Natural killer cell treated with Interleukin-12 subunit alpha and Interleukin-12 subunit beta and Interleukin-15 and Interleukin-18, amount 100 ng/mL, for 72 hours (primary cell): ENCODE measurements at places on chromosomes 11 and 22. TPM values are rescaled to one million over a fixed set of nuclear protein-coding genes. Genes with fewer than 3 reads are reported as not detected.

- no peak for DNase-seq
Measured at GRCh38 chr22:39269095-39269790, 24.5 kb upstream of the PDGFB start.

- DNase-seq = no peak
Measured at GRCh38 chr11:76147106-76147740, 59.1 kb downstream of the WNT11 start.

DNA sequence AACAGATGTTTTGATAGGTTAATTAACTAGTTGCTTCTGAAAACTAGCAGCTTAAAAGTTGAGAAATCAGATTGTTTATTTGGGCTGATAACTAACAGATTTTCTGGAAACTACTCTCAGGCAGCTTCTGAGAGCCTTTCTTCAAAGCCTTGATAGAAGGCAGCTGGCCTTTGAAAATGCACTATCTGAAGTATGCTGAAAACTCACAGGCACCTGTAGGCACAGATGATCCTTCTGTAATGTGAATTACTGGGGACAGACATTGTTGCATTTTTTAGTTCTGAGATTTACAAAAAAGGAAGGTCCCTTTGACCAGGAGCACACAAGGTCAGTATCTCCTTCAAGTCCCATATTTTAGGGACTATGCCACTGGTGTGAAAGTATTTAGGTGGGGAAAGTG lies 460.8 kb upstream of the CNTN5 start:
- no peak for DNase-seq

DNA sequence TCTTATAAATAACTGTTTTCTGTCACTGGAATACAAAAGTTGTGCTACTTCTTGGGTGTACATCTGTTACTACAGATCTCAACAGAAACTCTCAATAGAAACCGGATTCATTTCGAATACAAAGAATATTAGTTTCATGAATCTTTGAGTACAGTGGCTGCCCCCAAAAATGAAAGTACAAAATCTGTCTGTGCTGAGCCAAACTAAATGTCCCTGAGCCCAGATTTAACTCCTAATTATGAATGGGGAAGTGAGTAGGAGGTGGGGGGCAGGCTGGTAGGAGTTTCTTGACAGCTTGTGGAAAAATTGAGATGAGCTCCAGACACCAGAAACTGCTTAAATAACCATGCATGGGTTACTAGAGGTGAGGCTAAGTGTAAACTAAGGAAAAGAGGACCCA lies 41.6 kb downstream of the PITPNB start:
- no peak for DNase-seq

The PTPRCAP gene
- total RNA-seq = 198 TPM

DNA sequence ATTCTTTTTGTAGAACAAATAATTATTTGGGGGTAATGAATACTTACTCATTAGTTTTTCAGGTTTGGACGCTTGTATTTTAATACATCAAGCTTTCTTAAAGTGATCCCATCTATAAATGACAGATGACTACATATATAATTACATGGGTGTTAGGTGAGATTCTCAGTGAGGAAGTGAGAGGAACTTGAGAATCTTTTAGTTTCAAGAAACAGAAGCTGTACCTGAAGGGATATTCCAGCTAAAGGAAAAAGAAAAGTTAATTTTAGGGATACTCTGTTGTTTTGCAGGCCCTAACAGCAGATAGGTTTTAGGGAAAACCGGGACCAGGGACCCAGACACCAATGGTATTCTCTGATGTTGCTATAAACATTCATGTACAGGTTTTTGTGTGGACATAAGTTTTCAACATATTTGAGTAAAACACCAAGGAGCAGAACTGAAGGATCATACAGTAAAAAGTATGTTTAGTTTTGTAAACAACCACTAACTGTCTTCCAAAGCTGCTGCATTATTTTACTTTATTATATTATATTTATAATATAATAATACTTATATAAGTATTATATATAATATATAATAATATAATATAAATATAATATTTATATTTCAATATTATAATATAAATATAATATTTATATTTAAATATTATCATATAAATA lies 24.1 kb upstream of the PHOX2A start:
- no peak for DNase-seq

DNA sequence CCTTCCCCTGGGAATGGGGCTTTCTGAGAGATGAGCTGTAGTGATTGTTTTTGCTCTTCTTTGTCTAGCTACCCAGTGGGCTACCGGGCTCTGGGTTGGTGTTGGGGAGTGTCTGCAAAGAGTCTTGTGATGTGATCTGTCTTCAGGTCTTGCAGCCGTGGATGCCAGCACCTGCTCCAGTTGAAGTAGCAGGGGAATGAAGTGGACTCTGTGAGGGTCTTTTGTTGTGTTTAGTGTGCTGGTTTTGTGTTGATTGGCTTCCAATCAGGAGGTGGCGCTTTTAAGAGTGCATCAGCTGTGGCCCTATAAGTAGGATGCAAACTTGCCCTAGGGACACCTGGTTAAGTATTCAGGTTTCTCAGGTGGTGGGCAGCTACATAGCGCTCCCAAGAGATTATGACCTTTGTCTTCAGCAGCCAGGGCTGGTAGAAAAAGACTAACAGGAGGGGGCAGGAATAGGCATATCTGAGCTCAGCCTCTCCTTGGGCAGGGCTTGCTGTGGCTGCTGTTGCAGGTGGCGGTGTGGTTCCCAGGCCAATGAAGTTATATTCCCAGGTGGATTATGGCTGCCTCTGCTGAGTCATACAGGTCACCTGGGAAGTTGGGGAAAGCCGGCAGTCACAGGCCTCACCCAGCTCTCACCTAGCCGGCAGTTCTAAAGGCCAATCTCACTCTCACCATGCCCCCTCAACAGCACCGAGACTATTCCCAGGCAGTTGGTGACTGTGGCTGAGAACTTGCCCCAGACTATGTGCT lies 315.7 kb upstream of the C11orf87 start:
- DNase-seq = no peak

GRCh38 chr11:31725176-31725575 lies 85.9 kb downstream of the PAX6 start:
- DNase-seq = no peak

GRCh38 chr11:116215471-116216113 lies 557.2 kb downstream of the BUD13 start:
- DNase-seq = no peak

DNA sequence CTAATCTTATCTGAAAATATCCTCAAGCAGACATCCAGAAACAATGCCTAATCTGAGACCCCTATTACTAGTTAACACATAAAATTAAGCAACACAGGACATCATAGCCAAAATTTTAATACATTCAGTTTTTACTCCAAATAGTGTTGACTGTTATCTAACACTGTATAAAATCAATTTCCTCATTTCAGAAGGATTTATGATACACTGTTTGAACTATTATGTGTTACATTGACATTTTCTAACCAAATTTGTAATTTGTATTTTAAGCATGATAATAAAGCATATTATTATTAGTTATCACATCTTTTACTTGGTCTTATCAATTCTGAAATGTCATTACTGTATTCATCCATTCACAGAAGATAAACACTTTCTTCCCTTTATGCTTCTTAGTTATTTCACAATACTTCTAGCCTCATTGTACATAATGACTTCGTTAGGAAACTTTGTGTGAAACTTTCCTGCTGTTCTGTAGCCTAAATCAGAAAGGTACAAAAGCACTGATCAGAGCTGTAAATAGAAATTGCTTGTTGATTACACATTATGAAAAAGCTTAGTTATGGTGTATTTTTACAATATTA lies 1248.9 kb downstream of the JRKL start:
- DNase-seq = no peak

DNA sequence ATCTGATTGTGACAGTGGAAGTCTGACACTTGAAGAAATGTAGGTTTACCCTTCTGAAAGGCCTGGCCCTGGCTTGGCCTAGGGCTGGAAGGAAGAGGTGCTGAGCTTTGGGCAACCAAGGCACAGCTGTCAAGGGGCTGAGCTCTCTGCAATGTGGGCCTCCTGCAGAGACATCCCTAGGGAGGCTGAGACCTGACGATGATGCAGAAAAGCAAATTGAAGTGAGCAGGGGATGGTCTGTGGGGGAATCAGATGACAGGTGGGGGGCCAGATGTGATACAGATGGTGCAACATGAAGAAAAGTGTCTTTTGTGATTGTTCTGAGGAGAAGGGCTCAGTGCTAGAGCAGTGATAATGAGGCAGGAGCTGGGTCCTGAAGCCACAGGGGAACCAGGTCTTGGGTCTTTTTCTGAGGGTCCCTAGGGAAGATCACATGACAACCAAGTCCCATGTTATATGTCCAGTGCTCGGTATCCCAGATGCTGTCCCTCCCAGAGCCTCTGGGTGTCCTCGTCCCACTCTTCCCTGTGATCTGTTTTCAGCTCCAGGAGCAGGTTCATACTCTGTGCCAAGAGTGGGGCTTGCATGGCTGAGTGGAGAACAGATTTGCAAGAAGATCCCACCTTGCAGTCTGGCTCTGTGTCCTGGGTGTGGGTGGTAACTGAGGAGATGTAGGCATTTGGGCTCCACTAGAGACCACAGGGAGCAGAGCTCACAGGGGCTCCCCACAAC lies 79.9 kb upstream of the VPREB1 start:
- no peak for DNase-seq

- DNase-seq = no peak
Measured at GRCh38 chr11:86360775-86361395, 13.8 kb upstream of the CCDC81 start.

The SLN gene
- not detected for total RNA-seq

DNA sequence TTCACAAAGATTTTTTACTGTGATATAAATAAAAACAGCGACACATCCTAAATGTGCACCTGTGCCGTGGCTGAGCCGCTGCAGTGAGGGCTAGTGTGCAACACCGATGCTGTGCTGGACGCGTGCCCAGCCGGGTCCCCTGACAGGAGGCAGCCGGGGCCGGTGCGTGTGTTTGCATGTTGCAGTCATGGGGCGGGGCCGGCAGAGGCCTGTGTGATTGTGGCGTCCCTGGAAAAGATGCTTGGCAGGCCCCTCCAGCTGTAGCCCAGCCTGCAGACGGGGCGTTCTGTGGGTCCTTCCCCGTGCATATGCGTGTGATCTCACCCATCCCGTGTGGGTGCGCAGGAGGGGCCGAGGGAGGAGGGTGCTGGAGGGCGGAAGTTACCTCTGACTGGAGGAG lies 30.6 kb downstream of the MUC6 start:
- no peak for DNase-seq

- no peak for DNase-seq
Measured at GRCh38 chr11:56889986-56890385, 98.7 kb upstream of the OR5AK2 start.

The CTSF gene
- 2.7 TPM for total RNA-seq
